Activated CD4-positive, CD25-positive, alpha-beta regulatory T cell treated with anti-CD3 and anti-CD28 coated beads, Interleukin-2, amount 50 U/mL, for 72 hours (primary cell): ENCODE measurements at places on chromosomes 1 and 21.

- no peak for DNase-seq
Measured at GRCh38 chr1:215459136-215459535, 108.0 kb upstream of the KCTD3 start.

- no peak for DNase-seq
Measured at GRCh38 chr1:26607186-26607585, 77.6 kb downstream of the RPS6KA1 start.

GRCh38 chr1:41975850-41976569 lies 57.3 kb upstream of the HIVEP3 start:
- DNase-seq, result no peak

DNA sequence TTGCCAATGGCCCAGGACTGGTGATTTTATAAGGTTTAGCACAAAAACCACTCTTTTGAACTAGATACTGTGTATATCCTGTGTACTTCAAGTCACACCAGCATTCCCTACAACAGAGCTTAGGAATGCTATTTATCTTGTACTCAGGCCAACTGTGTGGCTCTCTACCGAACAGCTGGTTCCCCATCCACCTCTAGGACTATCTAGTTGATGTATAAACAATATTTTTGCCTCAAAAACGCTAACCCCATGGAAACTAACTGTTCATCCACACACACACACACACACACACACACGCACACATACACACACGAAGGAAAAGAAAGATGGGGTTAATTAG lies 28.7 kb upstream of the SLC45A3 start:
- no peak for DNase-seq

GRCh38 chr1:54887665-54888071 lies 673 bp upstream of the DHCR24 start:
- DNase-seq, result no peak
